ENCODE measurements at places on chromosomes 12 and 14. TPM values are rescaled to one million over a fixed set of nuclear protein-coding genes. Genes with fewer than 3 reads are reported as not detected.

GRCh38 chr12:78386871-78387270 is 477.7 kb upstream of the SYT1 start:
- no peaks in the 10 kb centered on the region for H3K4me1 ChIP-seq
- DNase-seq = no peak
- no peak overlapping the region for H3K27ac ChIP-seq
- no peaks in the 10 kb centered on the region for H3K36me3 ChIP-seq
- H3K4me3 ChIP-seq = no peak overlapping the region

- DNase-seq = no peak
- H3K4me3 ChIP-seq = no peak overlapping the region
- H3K4me1 ChIP-seq = peaks cover 6% of the 10 kb centered on the region
- no peaks in the 10 kb centered on the region for H3K36me3 ChIP-seq
- no peak overlapping the region for H3K27ac ChIP-seq
Observed at GRCh38 chr12:104280111-104280510, 23.4 kb upstream of the EID3 start.

DNA sequence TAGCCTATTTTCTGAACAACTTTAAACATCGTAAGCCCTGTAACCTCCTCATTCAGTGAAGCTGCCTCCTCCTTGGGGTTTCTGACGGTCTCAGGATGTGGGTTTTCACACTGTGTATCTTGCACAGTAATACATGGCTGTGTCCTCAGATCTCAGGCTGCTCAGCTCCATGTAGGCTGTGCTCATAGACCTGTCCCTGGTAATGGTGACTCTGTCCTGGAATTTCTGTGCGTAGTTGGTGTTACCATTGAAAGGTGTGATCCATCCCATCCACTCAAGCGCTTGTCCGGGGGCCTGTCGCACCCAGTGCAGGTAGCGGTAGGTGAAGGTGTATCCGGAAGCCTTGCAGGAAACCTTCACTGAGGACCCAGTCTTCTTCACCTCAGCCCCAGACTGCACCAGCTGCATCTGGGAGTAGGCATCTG is 980.5 kb downstream of the TMEM121 start:
- peak overlapping the region; percentile 74 for H3K27ac ChIP-seq
- peak; percentile 55 for DNase-seq
- H3K4me3 ChIP-seq = no peak overlapping the region
- H3K36me3 ChIP-seq = no peaks in the 10 kb centered on the region

LYZ gene
- total RNA-seq = 83.4 TPM

ABCD2 gene
- total RNA-seq = 0.54 TPM

All from Peyer's patch (tissue), 4 donors.